Right hindlimb (tissue), 1 donor: ENCODE measurements at places on chromosomes 4 and X.

DNA sequence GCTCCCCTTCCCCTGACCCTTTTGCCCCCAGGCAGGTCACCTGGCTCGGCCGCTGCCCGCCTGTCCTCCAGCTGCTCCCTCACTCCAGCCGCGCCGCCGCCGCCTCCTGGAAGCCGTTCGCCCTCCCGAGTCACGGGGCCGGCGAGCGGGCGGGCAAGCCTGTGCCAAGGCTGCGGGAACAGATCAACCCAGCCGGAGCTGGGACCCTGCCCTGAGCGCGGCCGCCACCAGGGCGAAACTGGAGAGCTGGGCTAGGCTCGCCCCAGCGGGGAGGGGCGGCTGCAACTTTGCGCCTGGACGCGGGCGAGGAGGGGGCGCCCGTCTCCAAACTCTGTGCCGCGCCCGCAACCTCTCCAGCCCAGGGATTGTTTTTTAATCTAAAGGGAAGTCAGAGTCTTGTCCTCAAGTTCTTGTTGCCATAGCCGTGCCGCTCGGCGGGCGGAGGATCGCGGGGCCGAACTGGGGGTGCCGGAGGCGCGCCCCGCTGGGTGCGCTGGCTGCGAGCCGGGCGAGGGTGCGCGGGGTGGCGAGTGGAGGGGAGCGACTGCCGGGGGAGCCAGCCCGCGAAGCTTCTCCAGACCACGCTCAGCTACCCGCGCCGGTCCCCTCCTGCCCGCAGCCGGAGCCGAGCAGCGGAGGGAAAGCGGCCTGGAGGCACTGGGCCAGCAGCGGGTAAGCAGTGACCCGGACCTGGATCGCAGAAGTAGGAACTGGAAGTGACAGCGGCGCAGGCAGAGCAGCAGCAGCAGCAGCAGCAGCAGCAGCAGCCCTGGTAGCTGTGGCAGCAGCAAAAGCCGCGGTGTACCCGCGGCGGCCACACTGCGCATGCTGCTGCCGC, 13.4 kb downstream of the ARHGEF6 start:
- DNase-seq = peak; percentile 77

GRCh38 chrX:55014897-55015299, 14.7 kb downstream of the APEX2 start:
- no peak for DNase-seq

- no peak for DNase-seq
Observed at GRCh38 chrX:68086709-68087108, 346.6 kb downstream of the OPHN1 start.

DNA sequence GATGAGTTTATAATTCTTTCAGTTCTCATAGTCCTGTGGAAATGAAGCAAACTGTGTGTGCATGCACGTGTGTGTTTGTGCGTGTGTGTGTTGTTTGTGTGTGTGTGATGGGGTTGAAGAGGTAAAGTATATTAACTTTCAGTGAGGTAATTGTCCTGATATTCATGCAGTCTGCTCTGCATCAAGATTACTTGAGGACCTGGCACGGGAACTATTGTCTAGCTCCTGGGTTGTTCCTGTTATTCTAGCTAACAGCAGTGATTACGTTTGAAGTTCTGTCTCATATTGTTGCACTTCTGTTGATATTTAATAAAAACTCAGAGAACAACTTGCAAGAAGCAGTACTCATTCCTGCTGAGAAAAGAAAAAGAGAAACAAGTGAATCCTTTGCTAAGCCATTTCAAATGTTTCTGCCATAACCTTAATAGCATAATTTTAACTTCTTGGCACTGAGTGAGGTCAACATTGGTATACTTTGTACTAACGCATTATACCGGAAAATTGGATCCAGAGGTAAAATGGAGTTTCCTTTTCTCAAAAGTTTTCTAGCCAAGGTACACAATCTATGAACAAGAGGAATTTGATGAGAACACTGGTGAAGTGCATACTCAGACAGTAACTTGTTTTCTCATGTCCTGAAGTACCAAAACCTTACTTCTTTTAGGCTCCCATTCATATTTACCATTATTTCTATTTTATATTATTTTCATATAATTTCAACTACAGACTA, 113.2 kb downstream of the SPCS3 start:
- no peak for DNase-seq

DNA sequence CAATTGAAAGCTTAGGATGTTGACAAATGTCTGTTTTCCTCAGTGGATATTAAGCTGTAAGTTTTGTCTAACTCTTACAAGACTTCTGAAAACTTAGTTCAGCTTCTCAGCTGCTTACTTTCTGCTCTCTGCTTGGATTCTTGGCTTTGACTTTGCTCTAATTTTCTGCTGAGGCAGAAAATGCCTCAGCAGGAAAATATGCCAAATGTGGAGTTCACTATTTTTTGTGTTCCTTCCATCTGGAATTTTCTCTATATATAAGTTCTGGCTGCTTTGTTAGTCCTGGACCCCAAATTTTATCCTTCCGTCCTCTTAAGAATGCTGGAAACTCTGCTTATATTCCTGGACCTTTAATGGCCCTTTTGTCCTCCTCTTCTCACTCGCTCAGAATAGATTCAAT, 352.6 kb upstream of the NWD2 start:
- peak; percentile 28 for DNase-seq

- DNase-seq = no peak
Observed at GRCh38 chrX:150643958-150644357, 49.2 kb upstream of the MTMR1 start.

GRCh38 chr4:3486541-3487540, 23.7 kb downstream of the DOK7 start:
- no peak for DNase-seq

DNA sequence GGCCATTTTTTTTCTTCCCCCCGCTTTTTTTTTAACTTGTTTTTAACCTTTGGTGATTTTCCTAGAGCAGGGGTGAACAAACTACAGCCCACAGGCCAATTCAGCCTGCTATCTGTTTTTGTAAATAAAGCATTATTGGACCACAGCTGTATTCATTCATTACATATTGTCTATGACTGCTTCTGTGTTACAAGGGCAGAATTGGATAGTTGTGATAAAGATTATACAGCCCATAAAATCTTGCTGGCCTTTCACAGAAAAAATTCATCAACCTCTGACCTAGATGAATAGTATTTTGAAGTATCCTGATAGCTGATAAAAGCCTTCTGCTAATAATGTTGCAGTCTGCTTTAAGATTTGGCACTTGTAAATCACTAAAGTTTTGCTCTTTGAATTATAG, 63.4 kb downstream of the SMAD1 start:
- no peak for DNase-seq

DNA sequence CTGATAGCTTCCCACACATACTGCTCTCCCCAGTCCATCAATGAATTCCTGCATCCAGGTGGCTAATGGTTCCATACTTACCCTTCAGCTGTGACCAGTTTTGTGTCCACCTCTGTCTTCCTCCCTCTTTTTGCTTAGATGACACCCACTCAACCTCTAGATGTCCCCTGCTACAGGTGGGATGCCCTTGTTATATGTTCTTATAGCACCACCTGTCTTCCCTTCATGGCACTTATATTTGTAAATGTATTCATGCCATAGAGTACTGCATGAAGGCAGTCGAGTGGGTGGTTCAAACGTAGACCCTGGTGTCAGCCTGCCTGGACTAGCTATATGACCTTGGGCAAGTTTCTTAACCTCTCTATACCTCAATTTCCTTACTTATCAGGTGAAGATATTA, 6.5 kb upstream of the USP46 start:
- DNase-seq = no peak

DNA sequence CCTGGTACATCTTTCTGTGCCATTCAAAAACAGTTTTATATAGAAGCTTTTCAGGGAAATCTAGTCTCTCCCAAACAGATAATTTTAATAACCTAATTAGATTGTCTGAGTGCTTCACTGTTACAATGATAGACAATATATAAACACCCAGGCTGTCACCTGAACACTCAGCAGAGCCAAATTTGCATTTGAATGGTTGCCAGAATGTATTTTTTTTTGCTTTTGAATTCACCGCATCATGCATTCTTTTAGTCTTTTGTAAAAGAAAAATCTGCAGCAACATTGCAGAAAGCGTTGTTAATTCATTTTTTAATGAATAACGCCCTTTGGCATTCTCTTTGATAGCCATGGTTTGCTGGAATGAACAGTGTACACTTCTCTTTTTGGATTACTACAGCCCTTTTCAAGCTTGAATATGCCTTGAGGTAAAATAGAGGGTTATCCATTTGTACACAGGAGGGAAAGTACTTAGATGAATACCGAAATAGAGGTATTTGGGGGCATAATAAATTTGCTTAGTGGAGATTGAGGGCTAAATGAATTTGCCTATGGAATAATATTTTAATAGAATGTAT, 175.0 kb upstream of the EPHA5 start:
- no peak for DNase-seq

GRCh38 chr4:105520819-105521790, 31.3 kb upstream of the ARHGEF38 start:
- no peak for DNase-seq

GRCh38 chr4:7166981-7167700, 25.2 kb upstream of the SORCS2 start:
- peak; percentile 30 for DNase-seq

- no peak for DNase-seq
Observed at GRCh38 chrX:63740382-63740781, 44.6 kb downstream of the ARHGEF9 start.

GRCh38 chr4:12852338-12853307, 631.5 kb downstream of the RAB28 start:
- peak; percentile 19 for DNase-seq

DNA sequence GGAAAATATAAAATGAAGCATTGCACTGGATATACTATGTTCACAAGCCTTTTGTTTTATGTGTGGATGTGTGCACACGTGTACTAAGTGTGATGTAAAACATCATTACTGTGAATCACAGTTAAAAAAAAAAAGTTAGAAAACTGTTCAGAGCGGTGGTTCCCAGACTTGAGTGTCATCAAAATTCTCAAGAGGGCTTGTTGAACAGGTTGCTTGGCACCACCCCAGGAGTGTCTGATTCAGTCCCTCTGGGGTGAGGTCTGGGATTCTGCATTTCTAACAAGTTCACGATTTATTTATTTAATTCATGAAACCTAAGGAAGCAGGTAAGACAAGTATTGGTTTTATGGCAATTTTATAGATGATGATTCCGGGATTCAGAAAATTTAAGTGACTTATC, 1.8 kb downstream of the CENPU start:
- no peak for DNase-seq

- DNase-seq = peak; percentile 78
Observed at GRCh38 chrX:40105835-40106675, 8.3 kb upstream of the BCOR start.

DNA sequence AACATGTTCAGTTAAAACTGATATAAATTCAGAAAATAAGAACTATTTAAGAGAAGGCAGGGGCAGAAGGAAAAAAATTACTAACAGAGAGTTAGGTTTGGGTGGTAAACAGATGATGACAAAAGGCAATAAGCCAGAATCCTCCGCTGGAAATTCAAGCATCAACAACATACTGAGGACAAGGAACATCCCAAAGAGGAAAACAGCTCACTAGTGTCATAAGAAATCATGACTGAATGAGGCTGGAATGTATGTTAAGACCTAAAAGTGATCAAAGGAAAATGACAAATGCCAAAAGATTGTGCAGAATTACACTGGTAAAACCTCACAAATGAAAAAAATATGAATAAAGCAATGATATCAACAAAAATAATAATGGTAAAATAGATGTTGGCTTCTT, 88.4 kb downstream of the WDFY3 start:
- no peak for DNase-seq

GRCh38 chr4:111652986-111653385, 492.3 kb upstream of the FAM241A start:
- no peak for DNase-seq

DNA sequence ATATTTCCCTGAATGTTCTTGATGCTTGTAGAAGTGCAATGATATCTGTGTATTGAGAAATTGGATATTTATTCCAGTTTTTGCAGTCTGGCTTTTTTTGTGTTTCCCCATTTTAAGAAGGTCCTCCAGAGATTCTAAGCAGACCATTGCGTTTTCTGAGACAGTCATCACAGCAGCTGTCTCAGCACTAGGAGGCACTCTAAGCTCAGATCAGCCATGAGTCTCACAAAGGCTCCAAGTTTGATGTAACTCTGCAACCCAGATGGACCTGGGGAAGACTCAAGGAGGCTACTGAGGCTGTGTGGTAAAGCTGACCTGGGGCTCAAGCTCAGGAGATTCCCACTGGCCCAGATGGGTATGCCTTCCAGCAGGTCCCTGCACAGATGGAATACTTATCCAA, 89.3 kb upstream of the CYLC1 start:
- DNase-seq = no peak

- peak; percentile 32 for DNase-seq
Observed at GRCh38 chr4:187027272-187027671, 303.6 kb upstream of the FAT1 start.

DNA sequence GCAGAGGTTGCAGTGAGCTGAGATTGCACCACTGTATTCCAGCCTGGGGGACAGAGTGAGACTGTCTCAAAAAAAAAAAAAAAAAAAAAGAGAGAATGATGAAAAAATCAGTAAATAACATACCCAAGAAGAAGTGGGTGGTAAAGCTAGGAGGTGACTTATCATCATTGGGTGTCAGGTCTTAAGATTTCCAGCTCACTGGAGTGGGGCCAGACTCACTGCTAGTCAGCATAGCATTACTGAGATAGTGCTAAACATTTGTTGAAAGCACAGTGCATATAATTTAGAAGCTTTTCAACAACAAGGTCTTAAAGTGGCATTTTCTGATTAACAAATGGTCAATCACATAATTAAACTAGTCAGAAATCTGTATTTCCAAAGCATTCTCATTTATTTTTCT, 221.8 kb upstream of the GYPA start:
- DNase-seq = no peak

- no peak for DNase-seq
Observed at GRCh38 chr4:53535567-53535966, 55.7 kb downstream of the LNX1 start.

DNA sequence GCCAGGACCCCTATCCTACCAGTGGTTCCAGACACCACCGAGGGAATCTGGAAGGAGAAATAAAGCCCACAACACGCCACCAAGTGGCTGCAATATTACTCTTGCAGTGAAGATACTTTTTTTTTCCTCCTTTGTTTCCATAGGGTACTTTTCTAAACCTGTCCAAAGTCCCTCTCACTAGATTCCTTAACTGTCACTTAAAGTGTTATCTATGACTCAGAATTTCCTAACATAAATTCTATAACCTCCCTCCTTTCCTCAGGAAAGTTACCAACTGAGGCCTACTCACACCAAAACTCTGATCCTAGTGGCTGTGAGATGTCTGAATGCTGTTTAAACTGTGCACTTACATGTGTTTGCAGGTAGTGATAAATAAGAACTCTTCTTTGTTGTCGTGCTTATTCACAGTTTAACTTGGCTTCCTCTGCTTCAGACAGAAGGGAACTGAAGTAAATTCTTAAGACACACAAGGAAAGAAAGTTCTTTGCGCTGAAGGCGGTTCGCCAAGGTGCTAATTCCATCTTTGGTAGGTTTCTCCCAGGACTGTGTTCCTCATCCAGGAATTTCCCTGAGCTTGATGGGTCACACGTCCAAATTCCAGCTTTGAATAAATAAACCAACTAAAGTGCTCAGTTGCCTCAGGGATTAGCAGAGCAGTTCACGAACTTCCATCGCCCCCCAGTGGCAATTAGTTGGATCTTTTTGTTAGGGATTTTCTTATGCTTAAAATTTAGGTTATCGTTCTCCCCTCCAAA, 10.7 kb upstream of the HCCS start:
- peak; percentile 70 for DNase-seq

- DNase-seq = no peak
Observed at GRCh38 chr4:158912390-158912789, 143.6 kb downstream of the FNIP2 start.

GRCh38 chrX:119236623-119237561, 807 bp downstream of the PGRMC1 start:
- peak; percentile 40 for DNase-seq
